ENCODE measurements at places on chromosomes 5 and 9. TPM values are rescaled to one million over a fixed set of nuclear protein-coding genes. Genes with fewer than 3 reads are reported as not detected.
A peak's percentile ranks its signal among the peaks of the same experiment; 100 is the strongest.

GRCh38 chr9:104841601-104842141 lies 77.7 kb downstream of the NIPSNAP3B start:
- no peak for DNase-seq

DNA sequence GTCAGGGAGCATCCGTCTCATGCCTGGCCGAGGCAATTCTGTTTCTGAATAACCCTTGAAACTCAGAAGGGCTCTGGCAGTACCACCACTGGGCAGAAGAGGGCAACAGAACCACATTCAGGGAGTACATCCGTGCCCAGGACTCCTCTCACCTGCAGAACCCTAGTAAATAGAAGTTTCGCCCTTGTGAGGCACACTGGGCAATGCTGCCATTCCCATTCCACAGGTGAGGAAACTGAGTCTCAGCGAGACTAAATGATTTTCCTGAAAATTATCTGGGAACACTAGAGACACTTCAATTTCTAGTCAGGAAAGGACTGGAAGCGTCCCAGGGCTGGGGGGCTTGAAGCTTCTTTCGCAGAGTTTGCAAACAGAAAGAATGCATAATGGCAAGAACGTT lies 74.7 kb downstream of the FGF1 start:
- DNase-seq = no peak

DNA sequence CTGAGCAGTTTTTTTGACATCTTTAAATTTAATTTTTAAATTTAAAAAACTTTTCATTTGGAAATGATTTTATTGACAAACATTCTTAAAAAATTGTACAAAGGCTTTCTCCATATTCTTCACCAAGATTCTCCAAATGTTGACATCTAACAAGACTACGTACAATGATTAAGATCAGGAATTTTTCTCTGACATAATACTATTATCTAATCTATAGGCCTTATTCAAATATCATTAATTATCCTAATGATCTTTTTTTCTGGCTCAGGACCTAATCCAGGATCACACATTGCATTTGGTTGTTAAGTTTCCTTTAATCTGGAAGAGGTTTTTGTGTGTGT lies 106.1 kb upstream of the OSMR start:
- no peak for DNase-seq

GRCh38 chr5:137016783-137017324 lies 482.3 kb downstream of the SPOCK1 start:
- no peak for DNase-seq

- DNase-seq = no peak
Measured at GRCh38 chr9:128702445-128702948, at the start of gene PKN3. TSS of gene PKN3 (plus strand) at chr9:128702503. CDS start at chr9:128702916, 413 bp downstream.

DNA sequence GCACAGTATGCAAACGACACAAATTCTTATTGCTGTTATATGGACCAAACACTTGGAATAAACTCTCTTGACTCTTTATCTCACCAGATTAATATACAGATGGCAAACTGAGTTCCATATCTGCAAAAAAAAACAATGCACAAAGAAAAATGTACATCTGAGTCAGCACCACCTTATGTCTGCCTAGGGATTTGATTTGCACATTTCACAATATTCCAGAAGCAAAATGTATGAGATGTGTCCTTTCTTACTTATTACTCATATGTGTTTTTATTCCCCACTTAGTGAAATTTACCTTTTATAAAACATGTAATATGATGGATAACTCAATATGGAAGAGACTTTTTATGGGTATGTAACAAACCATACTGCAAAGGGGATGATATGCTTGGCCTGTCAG lies 236.9 kb downstream of the GLIS3 start:
- no peak for DNase-seq

GRCh38 chr9:87793292-87793691 lies 67.4 kb downstream of the CTSL start:
- DNase-seq = no peak

DNA sequence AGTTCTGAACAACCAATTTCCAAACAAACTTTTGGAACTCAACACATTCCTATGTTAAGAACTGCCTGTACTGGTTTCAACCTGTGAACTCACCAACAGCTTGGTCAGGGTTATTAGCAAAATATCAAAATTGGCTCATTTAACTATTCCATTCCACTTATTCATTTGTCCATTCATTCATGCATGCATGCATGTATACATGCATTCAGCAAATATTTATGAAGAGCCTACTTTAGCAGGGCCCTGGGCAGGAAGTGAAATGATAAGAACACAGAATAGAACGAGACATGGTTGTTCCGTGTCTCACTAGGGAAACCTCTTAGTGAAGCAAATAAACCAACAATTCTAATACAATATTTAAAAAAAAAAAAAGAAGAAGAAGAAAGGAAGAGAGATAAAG lies 107.4 kb downstream of the GLIS3 start:
- no peak for DNase-seq

- peak; percentile 4 for DNase-seq
Measured at GRCh38 chr5:8864053-8864452, 681.8 kb downstream of the SEMA5A start.

DNA sequence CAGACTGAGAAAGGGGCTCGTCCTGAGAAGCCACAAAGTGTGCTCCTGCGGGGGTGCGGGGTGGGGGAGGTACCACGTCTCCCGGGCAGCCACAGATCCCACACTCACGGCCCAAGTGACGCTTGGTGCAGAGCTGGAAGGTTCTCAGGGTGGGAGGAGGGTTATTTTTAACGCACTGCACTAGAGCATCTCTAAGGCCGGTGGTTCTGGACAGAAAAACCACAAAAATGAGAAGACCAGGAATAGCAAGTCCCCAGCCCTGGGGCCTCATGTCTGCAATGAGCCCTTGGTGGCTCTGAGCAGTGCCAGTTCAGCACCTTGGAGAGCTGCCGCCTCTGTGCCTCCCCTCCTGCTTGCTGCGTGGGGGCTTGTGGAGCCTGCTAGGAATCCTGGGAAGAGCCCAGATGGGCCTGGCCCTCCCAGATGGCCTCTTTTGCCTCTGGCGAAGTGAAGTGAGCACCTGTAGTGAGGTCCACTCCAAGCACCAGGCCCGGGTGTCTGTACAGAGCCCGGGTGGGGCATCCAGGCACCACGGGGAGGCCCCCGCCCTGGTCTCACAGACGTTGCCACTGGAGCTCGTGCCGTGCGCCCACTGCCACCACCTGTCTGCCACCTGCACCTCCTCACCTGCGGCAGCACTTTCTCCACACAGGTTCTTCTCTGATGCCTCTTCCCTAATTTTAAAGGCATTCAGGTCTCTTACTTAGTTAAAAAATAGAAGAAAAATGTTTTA lies 48.9 kb upstream of the CACNA1B start:
- no peak for DNase-seq

DNA sequence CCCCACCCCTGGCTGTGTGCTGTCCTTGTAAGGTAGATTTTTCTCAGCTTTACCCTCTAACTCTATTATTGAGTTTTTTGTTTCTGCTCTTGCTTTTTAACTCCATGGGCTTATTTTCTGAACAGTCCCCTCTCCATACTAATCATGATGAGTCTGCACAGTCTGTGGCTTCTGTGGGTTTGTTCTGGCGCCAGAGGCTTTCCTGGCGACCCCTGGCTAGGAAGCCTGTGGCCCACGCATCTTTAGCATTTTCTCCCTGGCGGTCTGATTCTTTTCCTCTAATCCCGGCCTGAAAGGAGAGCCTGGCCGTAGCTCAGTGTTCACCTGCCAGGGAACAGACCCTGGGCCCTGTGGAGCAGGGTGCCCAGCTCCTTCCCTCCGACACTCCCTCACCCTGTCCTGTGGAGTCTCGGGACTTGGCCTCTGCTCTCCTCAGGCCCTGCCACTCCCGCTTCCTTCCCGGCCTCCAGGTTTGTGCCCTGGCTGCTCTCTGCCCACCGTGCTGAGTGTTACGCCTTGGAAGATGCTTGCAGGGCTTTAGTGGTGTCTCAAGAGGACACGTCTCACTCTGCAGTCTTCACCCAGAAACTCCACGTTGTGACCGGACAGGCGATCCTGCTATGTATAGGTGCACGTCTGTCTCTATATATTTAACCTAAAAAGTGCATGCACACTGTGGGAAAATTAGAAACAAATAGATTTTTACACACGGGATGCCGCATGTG lies 31.7 kb upstream of the LRRC14B start:
- no peak for DNase-seq

GRCh38 chr5:558326-558725 lies 34.1 kb upstream of the SLC9A3 start:
- DNase-seq = no peak

DNA sequence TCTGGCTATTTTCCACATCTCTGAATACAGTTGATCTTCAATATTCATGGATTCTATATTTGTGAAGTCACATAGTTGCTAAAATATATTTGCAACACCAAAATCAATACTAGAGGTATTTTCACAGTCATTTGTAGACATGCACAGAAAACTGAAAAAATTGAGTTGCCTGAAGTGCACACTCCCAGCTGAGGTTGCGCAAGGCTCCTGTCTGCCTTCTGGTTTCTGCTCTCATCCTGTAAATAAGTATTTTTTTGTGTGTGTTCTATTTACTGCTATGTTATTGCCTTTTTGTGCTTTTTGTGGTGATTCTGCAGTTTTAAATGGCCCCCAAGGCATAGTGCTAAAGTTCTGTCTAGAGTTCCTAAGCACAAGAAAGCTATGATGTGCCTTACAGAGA lies 371.1 kb upstream of the GRAMD2B start:
- DNase-seq = no peak

DNA sequence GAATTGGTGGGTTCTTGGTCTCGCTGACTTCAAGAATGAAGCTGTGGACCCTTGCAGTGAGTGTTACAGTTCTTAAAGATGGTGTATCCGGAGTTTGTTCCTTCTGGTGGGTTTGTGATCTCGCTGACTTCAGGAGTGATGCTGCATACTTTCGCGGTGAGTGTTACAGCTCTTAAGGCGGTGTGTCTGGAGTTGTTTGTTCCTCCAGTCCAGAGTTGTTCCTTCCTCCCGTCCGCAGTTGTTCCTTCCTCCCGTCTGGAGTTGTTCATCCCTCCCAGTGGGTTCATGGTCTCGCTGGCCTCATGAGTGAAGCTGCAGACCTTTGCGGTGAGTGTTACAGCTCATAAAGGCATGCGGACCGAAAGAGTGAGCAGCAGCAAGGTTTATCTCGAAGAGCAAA lies 159.6 kb upstream of the ADAMTSL1 start:
- DNase-seq = no peak

GRCh38 chr5:143402553-143403333 lies 743 bp downstream of the NR3C1 start:
- no peak for DNase-seq

DNA sequence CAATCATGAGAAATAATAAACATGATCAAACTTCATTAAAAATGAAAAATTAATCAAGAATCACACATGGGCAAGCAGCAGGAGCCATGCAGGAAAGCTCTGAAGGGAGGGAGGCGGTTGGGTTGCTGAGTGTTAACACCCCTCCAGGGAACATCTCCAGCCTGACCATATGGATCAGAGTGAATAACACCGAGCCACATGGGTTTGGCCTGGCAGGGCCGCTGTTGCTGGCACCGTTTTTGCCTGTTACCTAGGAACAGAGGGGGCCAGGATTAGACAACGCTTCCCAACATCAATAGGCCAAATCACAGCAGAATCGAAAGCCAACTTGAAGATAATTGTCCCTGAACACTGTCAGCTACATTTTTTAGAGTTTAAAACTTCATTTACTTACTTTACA lies 160.2 kb downstream of the DENND1A start:
- DNase-seq = no peak

- no peak for DNase-seq
Measured at GRCh38 chr5:170971-171800, 20.1 kb upstream of the LRRC14B start.

DNA sequence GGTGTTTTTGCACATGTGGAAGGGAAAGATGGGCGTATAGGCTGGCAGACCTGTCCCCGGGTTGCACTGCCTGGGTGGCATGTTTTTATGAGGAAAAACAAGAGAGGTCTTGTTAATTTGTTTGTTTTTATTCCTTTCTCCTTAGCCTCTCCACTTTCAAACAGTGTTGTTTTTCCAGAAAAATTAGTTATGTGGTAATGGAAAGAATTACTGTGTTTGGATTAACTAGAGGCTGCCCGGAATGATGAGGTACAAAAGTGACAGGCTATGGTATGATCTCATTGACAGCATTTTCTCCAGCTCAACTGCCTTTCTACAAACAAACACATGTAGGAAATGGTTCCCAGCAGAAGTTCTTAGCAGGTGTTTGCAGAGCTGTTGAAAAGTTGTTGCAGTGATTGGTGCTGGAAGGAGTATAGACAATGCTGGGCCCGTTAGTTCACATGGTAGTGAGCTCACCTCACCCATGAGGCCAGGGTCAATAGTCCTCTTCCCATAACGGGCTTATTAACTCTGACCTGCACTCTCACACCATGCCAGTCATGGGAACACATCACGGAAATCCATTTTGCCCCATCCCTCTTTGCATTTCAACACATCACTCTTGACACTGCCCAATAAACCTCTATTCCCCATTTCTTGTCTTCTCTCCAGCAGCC lies 111.3 kb upstream of the SAP30L start:
- DNase-seq = no peak

DNA sequence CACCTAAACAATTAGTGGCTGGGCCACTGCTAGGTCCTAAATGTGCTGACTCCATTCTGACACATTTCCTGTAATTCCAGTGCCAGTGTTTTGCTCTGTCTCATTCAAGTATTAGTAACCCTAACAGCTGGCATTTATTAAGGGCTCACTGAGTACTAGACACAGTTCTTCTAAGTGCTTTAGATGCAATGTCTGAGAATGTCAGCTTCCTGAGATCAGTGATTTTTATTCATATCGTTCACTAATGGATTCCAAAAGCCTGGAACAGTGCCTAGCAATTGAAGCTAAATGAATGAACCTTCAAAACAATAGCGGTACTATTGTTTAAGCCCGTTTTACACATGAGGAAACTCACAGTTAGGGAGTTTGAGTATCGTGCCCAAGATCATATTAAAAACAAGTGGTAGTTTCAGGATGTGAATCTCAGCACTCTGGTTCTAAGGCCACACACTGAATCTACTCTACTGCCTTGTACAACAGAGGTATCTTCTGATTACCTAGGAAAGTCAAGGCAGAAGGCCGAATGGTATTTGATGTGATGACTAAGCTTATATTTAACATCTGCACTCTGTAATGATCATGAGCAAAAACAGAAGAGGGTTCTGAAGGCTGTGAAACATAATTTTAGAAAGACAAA lies 304.0 kb downstream of the PJA2 start:
- DNase-seq = peak; percentile 86

GRCh38 chr9:135120249-135120648 lies 32.8 kb downstream of the OLFM1 start:
- DNase-seq = no peak

- DNase-seq = no peak
Measured at GRCh38 chr5:139904816-139905661, 109.4 kb downstream of the PSD2 start.

DNA sequence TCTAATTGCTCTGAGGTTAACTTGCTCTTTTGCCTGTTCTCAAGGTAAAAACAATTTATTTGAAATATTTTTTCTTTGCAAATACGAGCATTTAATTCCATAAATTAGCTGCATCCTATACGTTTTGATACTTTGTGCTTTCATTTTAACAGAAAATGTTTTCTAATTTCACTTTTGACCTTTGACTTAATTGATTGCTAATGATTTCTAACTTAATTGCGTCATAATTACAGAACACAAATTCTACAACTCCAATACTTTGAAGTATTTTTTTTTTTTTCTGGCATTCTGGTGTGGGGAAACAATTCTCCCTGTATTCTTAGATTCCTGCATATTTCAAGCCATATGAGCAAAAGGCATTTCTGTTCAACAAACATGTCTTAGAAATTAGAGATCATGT lies 134.0 kb downstream of the ISOC1 start:
- DNase-seq = no peak

PSAT1 gene
- total RNA-seq = 30.7 TPM

RFX3 gene
- total RNA-seq = 2.8 TPM

C1QTNF3 gene
- total RNA-seq = 0.59 TPM

CYLC2 gene
- total RNA-seq = not detected

CEL gene
- total RNA-seq = 0.07 TPM

LCN15 gene
- total RNA-seq = not detected

PFN3 gene
- total RNA-seq = not detected

RASEF gene
- total RNA-seq = 0.07 TPM

IL13 gene
- not detected for total RNA-seq

GPSM1 gene
- total RNA-seq = 24.1 TPM
